ENCODE measurements at places on chromosomes 11 and 22.

DNA sequence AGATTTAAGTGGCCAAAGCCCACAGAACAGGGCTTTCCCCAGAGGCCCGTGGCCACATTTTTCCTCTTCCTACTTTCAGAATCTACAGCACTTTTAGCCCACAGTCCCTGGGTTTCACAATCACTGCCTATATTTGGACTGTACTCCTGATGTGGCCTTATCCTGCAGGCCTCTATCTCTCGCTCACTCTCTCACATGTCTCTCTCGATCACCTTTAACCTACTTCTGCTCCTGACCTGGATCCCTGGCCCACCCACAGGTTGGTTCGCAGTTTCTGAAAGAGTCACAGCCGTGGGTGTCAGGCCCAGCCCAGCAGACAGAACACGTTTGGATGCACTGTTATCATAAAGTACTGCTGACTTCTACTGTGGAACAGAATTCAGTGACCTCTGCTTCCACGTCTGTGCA, 55.5 kb downstream of the LARGE1 start:
- no peaks in the 10 kb centered on the region for H3K27me3 ChIP-seq
- peaks cover 6% of the 10 kb centered on the region for H3K4me1 ChIP-seq
- H3K27ac ChIP-seq = no peak overlapping the region
- DNase-seq = no peak

- no peak overlapping the region for H3K27ac ChIP-seq
- peak; percentile 11 for DNase-seq
- no peaks in the 10 kb centered on the region for H3K36me3 ChIP-seq
- H3K4me1 ChIP-seq = no peaks in the 10 kb centered on the region
- H3K4me3 ChIP-seq = no peak overlapping the region
These were observed 68.5 kb downstream of the PIWIL3 start for GRCh38 chr22:24706054-24706453.

GRCh38 chr11:10561043-10561818, 7.2 kb downstream of the LYVE1 start:
- no peaks in the 10 kb centered on the region for H3K36me3 ChIP-seq
- no peak overlapping the region for H3K4me3 ChIP-seq
- H3K4me1 ChIP-seq = no peaks in the 10 kb centered on the region
- no peaks in the 10 kb centered on the region for H3K27me3 ChIP-seq
- H3K27ac ChIP-seq = no peak overlapping the region

- H3K4me3 ChIP-seq = no peak overlapping the region
- no peaks in the 10 kb centered on the region for H3K4me1 ChIP-seq
- H3K27me3 ChIP-seq = peaks cover 16% of the 10 kb centered on the region
- H3K36me3 ChIP-seq = no peaks in the 10 kb centered on the region
- no peak for DNase-seq
These were observed 40.5 kb upstream of the KCNJ11 start for GRCh38 chr11:17428925-17429324.

DNA sequence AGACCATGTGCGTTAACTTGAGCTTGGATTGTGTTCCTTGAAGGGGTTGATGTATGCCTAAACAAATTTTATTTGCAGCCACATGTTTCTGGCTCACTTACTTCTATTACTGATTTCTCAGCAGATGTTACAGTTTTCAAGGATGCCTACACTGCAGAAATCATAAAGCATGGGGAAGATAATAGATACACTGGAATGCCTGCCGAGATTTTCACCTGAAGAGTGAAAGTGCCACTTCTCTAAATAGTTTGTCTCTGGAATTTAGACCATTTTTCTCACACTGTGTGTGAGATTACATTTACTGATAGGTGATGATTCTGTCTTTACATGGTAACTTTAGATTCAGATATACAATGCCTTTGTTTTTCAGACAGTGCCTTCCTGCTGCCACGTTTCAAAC, 81.6 kb downstream of the SIK2 start:
- H3K36me3 ChIP-seq = peaks cover 10% of the 10 kb centered on the region
- H3K27me3 ChIP-seq = no peaks in the 10 kb centered on the region
- H3K4me3 ChIP-seq = no peak overlapping the region
- no peak for DNase-seq

GRCh38 chr22:19877626-19878339, 23.1 kb upstream of the GNB1L start:
- no peaks in the 10 kb centered on the region for H3K27me3 ChIP-seq
- peaks cover 68% of the 10 kb centered on the region for H3K4me1 ChIP-seq
- peak overlapping the region; percentile 52 for H3K27ac ChIP-seq
- peaks cover 5% of the 10 kb centered on the region for H3K36me3 ChIP-seq
- DNase-seq = peak; percentile 98
- H3K4me3 ChIP-seq = no peak overlapping the region

DNA sequence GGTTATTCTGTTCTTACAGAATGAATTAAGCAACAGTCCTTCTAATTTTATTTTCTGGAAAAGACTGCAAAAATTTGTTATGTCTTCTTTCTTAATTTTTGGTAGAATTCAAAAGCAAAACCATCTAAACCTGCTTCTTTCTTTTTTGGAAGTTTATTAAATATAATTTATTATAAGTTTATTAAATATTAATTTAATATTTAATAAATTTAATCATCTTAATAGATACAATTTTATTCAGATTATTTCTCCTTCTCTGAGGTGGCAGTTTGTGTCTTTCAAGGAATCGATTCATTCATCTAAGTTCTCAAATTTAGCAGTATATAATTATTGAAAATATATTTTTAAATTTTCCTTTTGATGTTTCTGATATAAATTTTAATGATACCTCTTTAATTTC, 837.5 kb upstream of the LRRC4C start:
- H3K27ac ChIP-seq = no peak overlapping the region
- no peaks in the 10 kb centered on the region for H3K4me1 ChIP-seq
- H3K27me3 ChIP-seq = no peaks in the 10 kb centered on the region
- no peaks in the 10 kb centered on the region for H3K36me3 ChIP-seq

GRCh38 chr11:33564856-33565453, 135.7 kb downstream of the C11orf91 start:
- no peak overlapping the region for H3K27ac ChIP-seq
- H3K36me3 ChIP-seq = no peaks in the 10 kb centered on the region
- DNase-seq = no peak
- no peaks in the 10 kb centered on the region for H3K27me3 ChIP-seq
- H3K4me3 ChIP-seq = no peak overlapping the region

- no peaks in the 10 kb centered on the region for H3K36me3 ChIP-seq
- H3K4me1 ChIP-seq = no peaks in the 10 kb centered on the region
- H3K4me3 ChIP-seq = no peak overlapping the region
- H3K27ac ChIP-seq = no peak overlapping the region
- no peak for DNase-seq
These were observed 802.4 kb downstream of the TBC1D22A start for GRCh38 chr22:47564651-47565434.

- DNase-seq = no peak
- H3K36me3 ChIP-seq = no peaks in the 10 kb centered on the region
- H3K4me1 ChIP-seq = peaks cover 3% of the 10 kb centered on the region
- peak overlapping the region; percentile 42 for H3K27ac ChIP-seq
- H3K4me3 ChIP-seq = no peak overlapping the region
- no peaks in the 10 kb centered on the region for H3K27me3 ChIP-seq
These were observed 769.8 kb downstream of the METTL15 start for GRCh38 chr11:28878025-28878424.

GRCh38 chr11:46049325-46049897, 71.8 kb downstream of the PHF21A start:
- H3K4me3 ChIP-seq = no peak overlapping the region
- DNase-seq = no peak
- H3K36me3 ChIP-seq = no peaks in the 10 kb centered on the region

DNA sequence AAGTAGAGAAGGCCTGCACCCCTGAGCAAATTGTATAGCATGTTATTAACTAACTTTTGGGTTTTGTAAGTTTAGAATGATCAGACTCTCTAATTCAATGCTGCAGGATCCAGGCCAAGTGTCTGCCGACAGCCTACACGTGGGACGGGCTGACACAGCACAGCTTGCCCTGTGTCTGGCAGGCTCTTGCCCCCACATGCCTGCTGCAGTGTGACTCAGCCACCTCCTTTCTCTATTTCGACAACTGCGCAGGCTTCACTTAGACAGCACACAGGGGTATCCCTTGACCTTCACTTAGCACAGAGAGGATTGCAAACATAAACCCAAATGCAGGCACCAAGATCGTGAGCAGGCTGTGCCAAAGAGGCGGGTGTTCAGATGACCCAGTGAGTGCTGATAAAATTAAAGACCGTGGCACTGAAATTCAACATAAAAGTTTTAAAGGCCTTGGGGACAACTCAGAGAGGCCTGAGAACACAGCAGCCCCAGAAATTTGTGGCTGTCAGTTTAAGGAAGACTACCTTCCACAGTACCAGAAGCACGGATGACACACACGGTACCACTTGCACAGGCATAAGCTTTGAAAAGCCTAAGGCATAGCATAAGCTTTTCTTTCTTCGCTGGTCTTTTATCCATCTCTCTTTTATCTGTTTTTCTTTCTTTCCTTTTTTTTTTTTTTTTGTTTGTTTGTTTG, 37.8 kb downstream of the SCN3B start:
- no peak overlapping the region for H3K4me3 ChIP-seq
- no peaks in the 10 kb centered on the region for H3K27me3 ChIP-seq
- peaks cover 13% of the 10 kb centered on the region for H3K4me1 ChIP-seq
- peak; percentile 94 for DNase-seq

- no peak overlapping the region for H3K27ac ChIP-seq
- H3K36me3 ChIP-seq = no peaks in the 10 kb centered on the region
- no peak for DNase-seq
- H3K4me1 ChIP-seq = peaks cover 4% of the 10 kb centered on the region
- no peaks in the 10 kb centered on the region for H3K27me3 ChIP-seq
These were observed 54.7 kb downstream of the TRMU start for GRCh38 chr22:46390105-46390651.

- H3K4me1 ChIP-seq = no peaks in the 10 kb centered on the region
- H3K27me3 ChIP-seq = peaks cover 66% of the 10 kb centered on the region
- no peaks in the 10 kb centered on the region for H3K36me3 ChIP-seq
- no peak overlapping the region for H3K4me3 ChIP-seq
- H3K27ac ChIP-seq = no peak overlapping the region
These were observed 189.7 kb upstream of the BLID start for GRCh38 chr11:122305426-122306320.

- H3K36me3 ChIP-seq = no peaks in the 10 kb centered on the region
- no peaks in the 10 kb centered on the region for H3K4me1 ChIP-seq
- H3K4me3 ChIP-seq = no peak overlapping the region
- no peaks in the 10 kb centered on the region for H3K27me3 ChIP-seq
- H3K27ac ChIP-seq = no peak overlapping the region
These were observed 199.9 kb downstream of the CWF19L2 start for GRCh38 chr11:107257710-107258109.

DNA sequence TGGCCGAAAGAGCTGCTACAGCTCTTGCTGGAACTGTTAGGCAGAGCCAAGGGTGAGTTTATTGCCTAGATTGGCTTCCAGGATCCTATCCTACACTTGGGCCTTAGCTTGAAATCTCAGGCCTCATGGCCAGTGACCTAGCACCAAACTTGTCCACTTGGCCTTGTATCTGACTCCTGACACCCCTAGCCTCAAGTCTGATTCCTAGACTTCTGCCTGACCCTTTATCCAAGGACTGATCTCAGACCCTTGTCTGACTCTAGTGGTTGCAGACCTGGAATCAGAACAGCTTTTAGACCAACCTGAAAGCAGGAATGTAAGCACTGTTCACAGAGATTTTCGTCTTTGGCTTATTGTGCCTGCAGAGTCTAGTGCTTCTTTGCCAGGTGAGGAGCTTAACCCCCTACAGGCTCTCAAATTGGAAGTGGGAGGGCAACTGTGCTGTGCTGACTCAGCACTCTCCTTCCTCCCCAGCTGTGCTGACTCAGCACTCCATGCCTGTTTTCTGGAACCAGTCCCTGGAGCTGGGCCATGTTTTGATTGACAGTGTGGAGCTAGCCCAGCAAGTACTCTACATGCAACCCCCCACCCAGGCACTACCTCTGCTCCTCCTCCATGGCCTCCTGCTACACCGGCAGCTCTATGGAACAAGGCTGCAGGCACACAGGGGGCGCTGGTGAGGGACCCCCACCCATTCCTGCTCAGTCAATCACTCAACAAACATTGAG, 35.1 kb downstream of the RRP8 start:
- no peak overlapping the region for H3K4me3 ChIP-seq
- H3K27me3 ChIP-seq = no peaks in the 10 kb centered on the region
- H3K4me1 ChIP-seq = peaks cover 18% of the 10 kb centered on the region
- DNase-seq = peak; percentile 93

- H3K27me3 ChIP-seq = no peaks in the 10 kb centered on the region
- H3K27ac ChIP-seq = no peak overlapping the region
- H3K4me3 ChIP-seq = no peak overlapping the region
- H3K36me3 ChIP-seq = no peaks in the 10 kb centered on the region
These were observed 876.0 kb downstream of the METTL15 start for GRCh38 chr11:28984231-28984630.

DNA sequence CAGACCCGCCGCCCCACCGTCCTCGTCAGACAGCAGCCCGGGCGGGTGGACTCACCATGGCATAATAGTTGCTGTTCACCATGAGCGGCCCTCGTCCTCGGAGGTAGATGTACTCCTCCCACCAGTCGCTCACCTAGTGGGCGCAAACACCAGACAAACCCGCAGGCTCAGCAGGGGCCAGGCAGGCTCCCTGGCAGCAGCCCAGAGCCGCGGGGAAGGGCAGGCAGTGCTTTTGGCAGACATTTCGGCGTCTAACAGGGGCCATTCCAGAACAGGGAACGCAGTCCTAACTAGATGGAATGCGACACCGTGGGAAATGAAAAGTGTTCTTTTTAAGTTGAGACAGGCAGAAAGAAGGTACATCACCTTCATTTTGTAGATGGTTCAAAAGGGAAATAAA, 44.9 kb downstream of the CPT1A start:
- H3K4me1 ChIP-seq = no peaks in the 10 kb centered on the region
- no peak overlapping the region for H3K27ac ChIP-seq
- no peak for DNase-seq
- no peak overlapping the region for H3K4me3 ChIP-seq

DNA sequence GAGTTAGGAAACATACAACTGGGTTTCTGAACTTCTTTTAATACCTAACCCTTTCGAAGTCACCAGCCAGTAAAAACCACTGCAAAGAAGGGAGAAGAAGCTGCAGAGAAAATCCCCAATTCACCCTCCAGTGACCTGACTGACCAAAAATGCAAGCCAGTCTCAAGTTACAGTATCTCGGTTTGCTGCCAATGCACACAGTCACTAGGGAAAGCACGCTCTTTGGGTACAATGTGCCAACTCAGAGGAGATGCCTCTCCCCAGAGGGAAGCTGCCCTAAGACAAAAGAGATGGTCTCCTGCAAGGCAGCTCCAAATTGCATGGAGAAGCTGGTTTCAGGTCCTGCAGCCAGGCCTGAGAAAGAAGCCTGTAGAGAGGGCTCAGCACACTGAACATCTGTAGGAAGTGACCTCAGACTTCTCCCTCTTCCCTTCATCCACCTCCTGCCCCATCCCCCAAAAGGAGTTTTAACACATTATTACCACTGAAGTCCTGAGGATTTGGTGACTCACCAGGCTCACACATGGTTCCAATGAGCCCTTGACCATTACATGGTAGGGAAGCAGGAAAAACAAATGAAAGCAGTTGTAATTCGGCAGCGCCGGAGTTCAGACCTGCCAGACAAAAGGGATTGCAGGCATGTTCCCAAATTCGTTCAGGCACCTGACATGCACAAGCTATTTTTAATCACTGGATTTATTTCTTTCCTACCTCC, 90.1 kb downstream of the ETS1 start:
- no peaks in the 10 kb centered on the region for H3K36me3 ChIP-seq
- peak overlapping the region; percentile 54 for H3K4me3 ChIP-seq
- H3K27me3 ChIP-seq = no peaks in the 10 kb centered on the region
- peaks cover 95% of the 10 kb centered on the region for H3K4me1 ChIP-seq
- DNase-seq = peak; percentile 69

Measured in osteoblast (primary cell).